KBM-7 (cell line): ENCODE measurements at places on chromosomes 5 and 9.

DNA sequence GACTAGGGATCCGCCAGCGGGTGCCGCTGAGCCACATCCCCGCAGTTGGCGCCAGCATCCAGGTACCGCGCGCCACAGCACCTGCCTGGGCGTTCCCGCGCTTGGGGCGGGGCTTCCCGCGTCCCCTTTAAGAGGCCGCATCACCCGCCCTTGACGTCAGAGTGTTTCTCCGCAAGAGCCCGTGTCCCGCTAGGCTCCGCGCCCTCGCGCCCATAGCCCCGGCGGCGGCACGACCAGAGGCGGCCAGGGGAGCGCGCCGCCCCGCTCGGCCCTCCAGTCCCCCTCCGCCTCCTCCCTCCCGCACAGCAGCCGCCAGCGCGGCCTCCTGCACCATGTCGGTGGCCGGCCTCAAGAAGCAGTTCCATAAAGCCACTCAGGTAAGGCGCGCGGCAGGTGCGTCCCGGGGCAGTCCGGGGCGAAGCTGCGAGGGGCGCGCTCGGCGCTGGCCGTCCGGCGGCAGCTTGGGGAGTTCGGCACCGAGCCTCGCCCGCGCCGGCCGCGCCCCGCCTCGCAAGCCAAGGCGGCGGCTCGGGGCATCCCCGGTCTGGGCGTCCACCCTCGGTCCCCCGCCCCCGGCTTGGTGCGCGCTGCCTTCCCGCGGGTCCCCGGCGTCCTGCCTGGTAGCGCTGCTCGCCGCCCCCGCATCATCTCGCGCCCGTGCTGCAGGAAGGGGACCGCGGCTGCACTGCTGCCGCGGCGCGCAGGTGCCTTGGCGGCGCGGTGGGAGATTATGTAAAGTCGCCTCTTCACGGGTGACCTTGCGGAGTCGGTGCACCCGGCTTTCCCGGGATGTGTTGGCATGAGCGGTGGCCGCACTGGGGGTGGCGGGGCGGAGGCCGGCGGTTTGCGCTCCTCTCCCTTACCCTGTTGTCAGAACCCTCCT, at the start of gene SH3GL2:
TSS of gene SH3GL2 (plus strand) at position 156 of the 883 bp plus-strand sequence.
- peak; percentile 34 for DNase-seq

DNA sequence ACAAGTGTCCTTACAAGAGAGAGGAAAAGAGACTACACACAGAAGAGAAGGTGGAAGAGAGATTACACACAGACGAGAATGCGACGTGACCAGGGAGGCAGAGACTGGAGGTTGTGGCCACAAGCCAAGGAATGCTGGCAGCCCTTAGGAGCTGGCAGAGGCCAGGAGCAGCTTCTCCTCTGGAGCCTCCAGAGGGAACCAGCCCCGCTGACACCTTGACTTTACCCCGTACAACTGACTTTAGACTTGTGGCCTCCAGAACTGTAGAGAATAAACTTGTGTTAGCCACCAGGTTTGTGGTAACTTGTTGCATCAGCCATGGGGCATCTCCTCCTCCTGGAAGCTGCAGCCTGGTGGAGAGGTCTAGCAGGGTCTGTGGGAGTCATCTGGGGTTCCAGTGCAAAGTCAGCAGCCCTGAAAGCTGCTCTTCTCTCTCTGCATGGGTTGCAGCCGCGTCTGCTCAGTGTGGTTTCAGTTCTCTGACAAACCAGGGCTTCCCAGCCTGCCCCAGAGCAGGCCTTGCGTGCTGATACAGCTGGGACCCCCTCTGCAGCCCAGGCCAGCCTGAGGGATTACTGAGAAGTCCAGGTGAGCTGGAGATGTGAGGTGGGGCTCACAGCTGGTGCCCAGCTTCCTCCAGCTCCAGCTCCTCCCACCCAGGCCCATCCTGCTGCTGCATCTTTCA, 30.8 kb upstream of the CNOT6 start:
- DNase-seq, result no peak

DNA sequence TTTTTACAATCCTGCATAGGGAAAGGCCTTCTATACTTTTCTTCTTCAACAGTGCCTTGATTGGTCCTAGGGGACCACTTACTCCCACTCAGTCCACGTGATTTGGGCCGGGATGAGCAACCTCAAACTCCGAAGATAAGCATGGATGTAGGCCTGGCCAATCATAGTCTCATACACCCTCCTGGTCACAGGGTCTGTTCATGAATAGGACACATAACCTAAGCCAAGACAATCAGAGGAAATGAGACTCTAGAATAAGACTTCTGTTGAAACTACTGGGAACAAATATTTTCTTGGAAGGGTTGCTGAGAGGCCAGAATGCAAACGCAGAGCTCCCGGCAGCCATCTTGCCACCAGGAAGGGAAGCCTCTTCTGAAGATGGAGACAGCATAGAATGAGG, 68.1 kb downstream of the ARL15 start:
- no peak for DNase-seq

GRCh38 chr9:36438536-36439236, 38.6 kb upstream of the RNF38 start:
- DNase-seq, result no peak

- peak; percentile 70 for DNase-seq
These were observed 305.8 kb downstream of the PDE4D start for GRCh38 chr5:59587489-59588337.

DNA sequence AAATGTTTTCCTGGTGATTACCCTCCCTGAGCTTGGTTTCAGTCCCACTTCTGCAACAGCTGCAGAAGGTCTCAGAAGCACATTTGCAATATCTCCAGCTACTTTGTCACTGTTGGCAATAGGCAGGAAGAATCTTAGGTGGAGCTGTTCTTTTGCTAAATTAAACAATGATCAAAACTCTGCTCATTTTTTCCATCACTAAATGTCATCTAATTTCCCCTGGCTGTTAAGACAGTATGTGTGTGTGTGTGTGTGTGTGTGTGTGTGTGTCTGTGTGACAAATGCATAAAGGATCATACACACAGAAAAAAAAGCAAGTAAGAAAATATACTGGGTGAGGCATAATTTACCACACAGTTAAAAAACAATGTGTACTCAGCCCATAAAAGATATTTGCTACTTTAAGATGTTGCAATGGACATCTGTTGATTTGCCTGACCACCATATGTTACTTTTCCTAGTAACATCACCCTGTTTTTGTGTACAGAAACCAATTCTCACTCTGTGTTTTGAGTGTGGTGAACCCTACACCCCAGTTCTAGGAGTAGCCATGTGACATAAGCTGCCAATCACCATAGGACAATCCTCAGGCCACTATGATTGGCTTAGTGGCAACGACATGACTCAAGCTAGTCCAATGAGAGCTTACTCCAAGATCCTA, 572.6 kb upstream of the CLINT1 start:
- no peak for DNase-seq

DNA sequence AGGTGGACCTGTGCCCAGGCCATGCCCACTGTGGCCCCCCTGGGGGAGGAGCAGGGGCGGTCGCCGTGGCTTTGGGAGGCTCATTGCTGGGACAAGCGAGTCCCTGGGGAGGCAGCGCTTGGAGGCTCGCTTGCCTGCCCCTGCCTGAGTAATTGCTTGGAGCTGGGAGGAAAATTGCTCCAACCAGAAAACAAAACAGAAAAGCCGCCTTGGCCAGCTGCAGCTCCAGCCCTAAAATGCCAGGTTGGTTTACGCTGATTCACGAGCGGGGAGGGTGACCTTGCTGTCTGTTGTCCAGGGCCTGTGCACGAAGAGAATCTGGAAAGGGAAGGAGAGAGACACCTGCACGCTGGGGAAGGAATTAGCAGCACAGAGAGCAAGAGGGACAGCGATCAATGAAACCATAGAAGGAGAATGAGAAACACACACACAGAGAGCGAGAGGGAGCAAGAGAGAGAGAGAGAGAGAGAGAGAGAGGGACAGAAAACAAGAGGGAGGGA, 25.3 kb downstream of the NTNG2 start:
- no peak for DNase-seq

DNA sequence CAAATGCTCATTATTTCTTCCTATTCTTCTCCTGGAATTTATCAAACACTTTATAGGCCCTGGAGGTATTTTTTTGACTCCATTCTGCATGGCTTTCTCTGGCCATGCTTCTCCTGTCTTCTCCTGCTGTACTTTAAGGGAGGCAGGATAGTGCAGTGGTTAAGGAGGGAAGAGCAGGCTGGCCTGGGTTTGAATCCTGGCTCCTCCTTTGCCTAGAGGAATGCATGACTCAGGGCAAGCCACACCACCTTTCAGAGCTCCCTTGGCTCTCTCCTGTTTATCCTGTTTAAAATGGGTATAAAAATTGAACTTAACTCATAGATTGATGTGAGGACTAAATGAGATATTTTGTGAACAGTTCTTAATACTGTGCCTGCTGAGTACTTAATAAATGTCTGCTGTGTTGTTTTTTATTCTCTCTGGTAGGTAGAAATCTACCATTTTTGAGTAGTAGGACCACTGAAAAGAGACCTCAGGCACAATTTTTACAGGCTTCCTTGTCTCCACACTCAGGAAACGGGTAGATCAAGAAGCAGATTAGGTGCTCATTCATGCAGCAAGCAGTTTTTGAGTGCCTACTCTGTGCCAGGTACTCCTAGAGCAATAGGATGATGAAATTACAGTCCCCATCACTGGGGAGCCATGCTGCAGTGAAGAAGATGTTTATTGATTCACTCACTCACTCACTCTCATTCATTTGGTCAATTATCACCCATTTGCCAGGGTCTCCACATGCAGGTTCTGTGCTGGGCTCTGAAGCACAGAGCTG, 32.7 kb upstream of the ARAP3 start:
- DNase-seq, result peak; percentile 52

DNA sequence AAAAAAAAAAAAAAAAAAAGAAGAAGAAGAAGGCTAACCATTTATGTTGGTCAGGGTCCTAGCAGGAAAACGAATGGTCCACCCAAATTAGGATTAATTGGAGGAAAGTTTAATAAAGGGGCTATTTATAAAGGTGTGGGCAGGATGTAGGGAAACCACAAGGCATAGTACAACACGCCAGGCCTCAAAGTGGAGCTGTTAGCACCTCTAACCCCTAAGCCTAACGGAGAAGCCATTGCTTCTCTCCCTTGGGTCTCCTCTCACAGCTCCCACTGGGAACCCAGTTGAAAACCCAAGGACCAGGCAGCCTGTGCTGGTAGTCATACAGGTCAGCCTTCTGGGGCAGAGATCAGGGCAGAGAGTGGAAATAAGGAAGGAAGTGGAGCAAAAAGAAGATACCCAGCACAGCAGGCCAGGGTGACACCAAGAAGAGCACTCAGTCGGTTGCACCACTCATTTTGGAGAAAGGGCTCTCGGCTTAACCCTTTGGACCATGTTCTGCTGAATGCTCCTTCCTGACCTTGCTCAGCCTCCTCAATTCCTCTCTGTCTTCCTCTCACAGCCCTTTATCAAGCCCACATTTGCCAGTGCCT, 8.8 kb upstream of the GLIPR2 start:
- peak; percentile 46 for DNase-seq

DNA sequence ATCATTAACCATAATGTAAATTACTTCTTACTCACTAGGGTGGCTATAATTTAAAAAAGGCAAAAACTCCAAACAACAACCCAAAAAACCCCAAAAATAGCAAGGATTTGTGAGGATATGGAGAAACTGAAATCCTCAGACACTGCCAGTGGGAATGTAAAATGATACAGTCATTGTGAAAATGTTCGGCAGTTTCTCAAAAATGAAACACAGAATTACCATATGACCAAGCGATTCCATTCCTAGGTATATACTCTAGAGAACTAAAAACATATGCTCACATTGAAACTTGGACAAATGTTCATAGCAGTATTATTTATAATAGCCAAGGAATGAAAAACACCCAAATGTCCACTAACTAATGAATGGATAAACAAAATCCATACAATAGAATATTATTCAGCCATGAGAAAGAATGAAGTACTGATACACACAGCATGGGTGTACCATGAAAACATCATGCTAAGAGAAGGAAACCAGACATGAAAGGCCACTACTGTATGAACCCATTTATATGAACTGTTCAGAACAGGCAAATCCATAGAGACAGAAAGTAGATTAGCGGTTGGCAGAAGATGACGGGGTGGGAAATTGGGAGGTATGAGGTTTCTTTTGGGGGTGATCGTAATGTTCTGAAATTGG, 119.1 kb downstream of the MAPKAP1 start:
- DNase-seq, result no peak

GRCh38 chr9:110650991-110651411, 17.6 kb upstream of the MUSK start:
- DNase-seq, result no peak

DNA sequence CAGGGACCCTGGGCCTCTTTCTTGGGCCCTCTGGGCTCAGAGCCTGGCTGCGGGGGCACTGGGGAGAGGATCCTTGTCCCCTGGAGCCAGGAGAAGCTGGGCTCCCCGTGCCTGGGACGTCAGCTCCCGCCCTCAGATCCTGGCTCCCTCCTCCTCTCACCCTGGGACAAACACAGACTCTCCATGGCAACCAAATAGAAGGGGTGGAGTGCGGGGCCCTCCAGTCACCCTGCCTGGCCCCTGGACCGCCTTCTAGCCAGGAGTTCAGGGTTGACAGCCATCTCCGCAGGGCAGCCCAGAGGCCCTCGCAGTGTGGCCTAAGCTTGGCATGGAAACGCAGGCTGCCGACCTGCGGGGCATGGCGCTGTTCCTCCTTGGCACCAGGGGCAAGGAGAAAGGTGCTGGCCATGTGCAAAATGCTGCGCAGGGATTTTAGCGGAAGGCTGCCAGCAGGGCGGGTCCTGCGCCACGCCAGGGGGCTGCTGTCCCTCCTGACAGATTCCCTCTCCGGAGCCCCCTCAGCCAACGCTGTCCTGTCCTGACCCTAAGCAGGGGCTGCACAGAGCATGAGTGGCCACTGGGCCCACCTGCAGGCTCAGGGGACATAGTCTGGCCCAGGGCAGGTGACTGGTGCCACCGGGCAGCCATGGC, 1.0 kb downstream of the ZDHHC11 start:
- DNase-seq, result no peak

GRCh38 chr5:6714226-6715041, 1.2 kb downstream of the TENT4A start:
- DNase-seq, result no peak

DNA sequence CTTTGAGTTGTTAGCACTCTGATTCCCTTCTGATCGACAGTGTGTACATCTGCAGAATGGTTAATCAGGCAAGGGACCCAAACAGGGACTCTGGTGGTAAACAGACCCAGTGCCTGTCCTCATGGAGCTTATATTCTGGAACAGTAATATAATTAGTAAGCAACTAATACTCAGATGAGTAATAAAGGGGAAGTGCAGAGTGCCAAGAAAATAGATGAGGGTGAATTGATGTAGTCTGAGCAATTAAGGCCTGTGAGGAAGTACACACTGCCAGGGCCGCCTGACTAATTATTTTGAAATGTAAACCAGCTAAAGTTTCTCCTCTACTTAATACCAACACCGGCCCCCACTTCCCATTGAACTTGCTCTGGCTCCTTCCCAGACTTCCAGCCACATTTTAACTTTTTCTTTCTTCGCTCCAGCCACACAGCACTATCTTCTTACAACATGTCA, 4.2 kb downstream of the DHX29 start:
- DNase-seq, result peak; percentile 43

GRCh38 chr5:124576848-124577409, 169.5 kb downstream of the ZNF608 start:
- DNase-seq, result no peak

GRCh38 chr9:126301985-126302603, 24.5 kb upstream of the MVB12B start:
- peak; percentile 68 for DNase-seq

GRCh38 chr5:82314964-82315758, 37.0 kb upstream of the RPS23 start:
- DNase-seq, result peak; percentile 87

GRCh38 chr9:20373263-20373662, 249.0 kb downstream of the MLLT3 start:
- peak; percentile 34 for DNase-seq

- DNase-seq, result no peak
These were observed 53.6 kb downstream of the HMHB1 start for GRCh38 chr5:143865426-143866025.
